ENCODE measurements at places on chromosomes 3 and 15.

DNA sequence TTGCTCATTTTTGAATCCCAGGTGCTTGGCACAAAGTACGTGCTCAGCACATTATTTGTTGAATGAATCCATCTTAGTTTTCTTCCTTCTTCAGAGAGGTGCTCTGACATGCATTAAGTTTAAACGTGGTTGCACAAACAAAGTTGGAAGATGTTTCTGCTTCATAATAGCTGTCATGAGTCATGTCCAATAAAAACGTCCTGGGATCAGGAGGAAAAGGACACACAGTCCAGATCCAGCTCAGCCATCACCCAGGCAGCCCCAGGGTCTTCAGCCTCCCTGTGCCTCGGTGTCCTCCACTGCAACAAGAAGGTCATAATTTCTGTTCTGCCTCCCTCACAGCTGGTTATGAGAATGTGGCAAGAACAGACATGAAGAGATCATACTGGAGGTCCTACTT lies 55.4 kb downstream of the CCNL1 start:
- no peak for DNase-seq

- no peak for DNase-seq
Observed at GRCh38 chr3:151203051-151203420, at the start of gene GPR171. GPR171 (minus strand) TSS chr3:151203216; CDS start chr3:151199386, 3,830 bp downstream.

- DNase-seq, result no peak
Observed at GRCh38 chr3:172187511-172187910, 148.1 kb downstream of the FNDC3B start.

DNA sequence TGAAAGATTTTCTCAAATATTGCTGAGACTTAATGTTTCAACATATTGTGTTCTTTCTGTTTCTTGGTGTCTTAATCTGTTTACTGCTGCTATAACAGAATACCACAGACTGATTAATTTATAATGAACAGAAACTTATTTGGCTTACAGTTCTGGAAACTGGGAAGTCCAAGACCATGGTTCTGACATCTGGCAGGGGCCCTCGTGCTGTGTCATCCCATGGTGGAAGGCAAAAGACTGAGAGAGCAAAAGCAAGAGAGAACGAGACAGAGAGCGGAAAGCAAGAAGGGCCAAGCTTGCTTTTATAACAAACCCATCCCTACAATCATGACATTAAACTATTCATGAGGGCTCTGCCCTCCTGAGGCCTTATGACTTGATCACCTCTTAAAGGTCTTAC lies 88.7 kb downstream of the ARNT2 start:
- DNase-seq, result no peak

GRCh38 chr3:61141227-61141626 lies 110.0 kb downstream of the FHIT start:
- DNase-seq, result no peak

Measured in Calu3 (cell line).